Activated naive CD4-positive, alpha-beta T cell treated with anti-CD3 and anti-CD28 coated beads, Interleukin-2, amount 50 U/mL, for 16 hours (primary cell): ENCODE measurements at places on chromosomes 16 and 17.

DNA sequence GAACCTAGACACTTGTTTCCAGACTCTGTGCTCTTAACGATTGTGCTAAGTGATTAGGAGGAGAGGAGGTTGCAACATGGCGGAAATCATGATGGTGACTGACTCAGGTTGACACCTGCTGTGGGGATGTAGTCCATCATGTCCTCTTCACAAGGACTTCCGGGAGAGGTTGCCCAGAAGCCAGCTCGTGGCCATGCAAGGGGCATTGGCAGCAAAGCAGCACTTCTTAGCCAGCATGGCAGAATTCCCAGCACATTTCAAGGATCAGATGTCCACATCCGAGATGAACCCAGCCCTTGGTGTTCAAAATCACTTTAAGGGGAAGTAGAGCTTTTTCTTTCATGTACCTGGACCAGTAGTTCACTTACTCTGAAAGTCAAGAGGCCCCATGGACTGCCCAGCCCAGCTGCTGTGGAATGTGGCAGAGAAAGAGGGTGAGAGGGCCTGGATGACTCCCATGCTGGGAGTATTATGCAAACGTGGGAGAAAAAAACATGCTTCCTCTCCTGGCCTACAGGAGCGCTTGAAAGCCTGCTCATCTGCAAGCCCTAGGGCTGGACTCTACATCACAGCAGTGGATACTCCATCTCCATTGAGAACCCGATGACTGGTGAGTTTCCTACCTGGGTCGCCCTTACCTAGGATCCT is 65.5 kb downstream of the IRX6 start:
- DNase-seq, result no peak

GRCh38 chr17:55440391-55440790 is 18.8 kb upstream of the MMD start:
- DNase-seq, result no peak

DNA sequence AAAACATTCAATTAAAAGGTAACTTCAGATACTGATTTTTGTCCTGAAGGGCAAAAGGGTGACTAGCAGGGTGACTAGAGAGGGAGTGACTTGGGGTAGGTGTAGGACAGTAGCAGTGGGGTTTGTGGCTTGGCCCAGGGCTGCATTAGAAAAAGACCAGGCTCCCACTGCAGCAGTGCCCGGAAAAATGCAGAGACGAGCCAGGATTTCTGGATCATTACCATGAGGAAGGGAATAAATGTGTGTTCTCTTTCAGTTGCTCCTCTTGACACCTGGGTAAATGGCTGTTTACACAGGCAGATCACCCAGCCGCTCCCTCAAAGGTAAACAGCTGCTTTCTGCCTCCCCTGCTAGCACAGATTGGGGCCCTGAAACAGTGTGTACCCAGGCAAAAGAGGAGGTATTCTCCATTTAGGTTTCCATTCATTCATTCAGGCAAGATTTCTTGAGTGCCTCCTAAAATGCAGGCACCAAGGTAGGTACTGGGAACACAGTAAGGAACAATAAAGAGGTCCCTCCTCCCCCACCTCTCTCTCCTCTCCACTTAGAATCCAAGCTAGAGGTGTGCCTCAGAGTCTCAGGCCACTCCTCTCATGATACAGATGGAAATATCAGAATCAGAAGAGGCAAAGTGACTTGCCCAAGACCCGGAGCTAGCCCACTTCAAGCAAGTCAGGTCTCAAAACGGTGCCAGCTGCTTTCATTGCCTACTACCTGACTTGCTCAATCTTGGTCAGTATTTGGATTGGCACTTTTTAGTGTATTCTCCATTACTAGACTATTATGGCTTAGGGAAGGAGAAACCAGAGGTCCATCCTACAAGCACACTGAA is 15.2 kb upstream of the TOX3 start:
- no peak for DNase-seq

- no peak for DNase-seq
Measured at GRCh38 chr17:69331756-69332155, 4.8 kb upstream of the ABCA5 start.

DNA sequence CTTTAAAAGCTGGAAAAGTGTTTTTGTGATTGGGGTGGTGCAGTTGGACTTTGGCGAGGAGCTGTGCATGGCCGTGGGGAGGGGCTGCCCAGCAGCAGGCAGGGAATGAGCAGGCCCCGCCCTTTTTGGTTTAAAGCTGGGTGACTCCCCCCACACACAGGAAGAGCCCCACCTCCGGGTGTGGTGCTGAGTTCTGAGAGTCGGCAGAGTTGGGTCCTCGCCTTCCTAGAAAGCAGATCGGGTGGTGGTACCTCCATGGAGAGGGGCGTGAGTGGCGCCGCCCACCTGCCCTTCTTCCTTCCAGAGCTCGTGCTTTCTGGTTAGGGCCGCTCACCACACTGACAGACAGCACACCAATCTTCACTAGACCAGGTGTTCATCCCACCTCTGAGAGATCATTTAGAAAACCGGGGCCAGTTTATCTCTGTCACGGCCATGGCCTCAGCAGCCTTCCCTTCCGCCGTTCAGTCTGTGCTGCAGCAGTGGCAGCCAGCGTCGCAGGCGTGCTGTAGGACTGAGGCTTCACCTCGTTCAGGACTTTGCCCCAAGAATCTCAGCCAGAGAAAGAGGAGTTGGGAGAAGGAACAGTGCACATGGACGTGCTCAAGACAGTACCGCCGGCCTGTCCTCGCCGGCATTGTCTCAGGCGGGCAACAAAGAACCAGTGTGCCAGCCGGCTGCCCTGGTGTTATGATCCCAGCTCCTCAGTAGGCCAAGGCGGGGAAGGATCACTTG is 144.0 kb upstream of the CHMP6 start:
- peak; percentile 54 for DNase-seq

DNA sequence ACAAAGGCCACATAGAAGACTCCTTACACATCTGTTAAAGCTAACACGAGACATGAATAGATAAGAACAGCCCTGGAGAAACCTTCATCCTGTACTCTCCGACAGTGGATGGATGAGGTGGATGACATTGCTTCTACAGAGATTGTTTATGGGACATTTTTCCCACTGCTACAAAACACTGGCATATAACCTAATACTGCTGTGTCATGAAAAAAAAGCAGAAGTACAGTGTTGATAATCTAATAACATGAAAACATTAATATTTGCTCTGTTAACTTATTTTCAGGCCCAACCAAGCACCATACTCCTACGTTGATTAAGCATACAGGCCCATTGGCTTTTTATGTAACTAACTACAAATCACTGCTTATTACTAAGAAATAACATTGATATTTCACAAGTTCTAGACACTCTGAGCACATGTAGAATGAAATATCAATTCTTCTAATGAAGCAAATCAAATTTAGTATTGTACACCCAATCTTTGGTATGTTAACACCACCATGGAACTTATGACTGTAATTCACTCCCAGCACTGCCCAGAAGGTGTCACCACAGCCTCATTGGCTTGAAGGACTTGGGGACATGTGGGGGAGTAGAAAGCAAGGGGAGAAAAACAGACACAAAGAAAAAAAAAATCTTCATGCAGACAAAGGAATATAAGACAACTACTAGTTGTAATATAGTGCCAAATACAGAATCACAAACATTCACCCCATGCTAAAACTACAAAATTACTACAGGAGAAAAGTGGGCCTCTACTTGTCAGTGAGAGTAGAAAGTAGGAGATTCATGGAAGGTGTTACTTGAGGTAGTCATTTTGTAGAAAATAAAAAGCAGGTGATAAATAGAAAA is 330.0 kb upstream of the PMFBP1 start:
- peak; percentile 28 for DNase-seq

DNA sequence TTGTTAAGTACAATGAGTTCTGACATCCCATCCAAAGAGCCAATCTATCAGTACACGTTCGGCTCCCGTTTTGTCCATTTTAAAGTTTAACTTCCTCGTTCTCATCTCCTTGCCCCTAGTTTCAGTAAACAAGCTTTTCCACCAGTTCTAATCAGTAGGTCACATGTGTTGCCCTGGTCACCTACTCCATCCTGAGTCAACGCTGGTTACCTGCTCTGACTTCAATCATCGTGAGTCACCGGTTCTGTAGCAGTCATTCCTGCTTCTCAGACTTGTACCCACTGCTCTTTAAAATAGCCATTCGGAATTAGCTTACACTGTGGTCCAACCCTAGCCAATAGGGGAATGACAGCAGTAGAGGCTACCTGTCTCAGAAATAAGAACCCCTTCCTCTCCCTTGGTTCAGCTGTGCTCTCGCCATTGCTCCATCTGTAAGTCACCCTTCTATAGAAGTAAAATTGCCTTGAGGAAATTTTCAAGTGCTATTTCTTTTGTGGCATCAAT is 191.0 kb downstream of the CPPED1 start:
- DNase-seq, result no peak

DNA sequence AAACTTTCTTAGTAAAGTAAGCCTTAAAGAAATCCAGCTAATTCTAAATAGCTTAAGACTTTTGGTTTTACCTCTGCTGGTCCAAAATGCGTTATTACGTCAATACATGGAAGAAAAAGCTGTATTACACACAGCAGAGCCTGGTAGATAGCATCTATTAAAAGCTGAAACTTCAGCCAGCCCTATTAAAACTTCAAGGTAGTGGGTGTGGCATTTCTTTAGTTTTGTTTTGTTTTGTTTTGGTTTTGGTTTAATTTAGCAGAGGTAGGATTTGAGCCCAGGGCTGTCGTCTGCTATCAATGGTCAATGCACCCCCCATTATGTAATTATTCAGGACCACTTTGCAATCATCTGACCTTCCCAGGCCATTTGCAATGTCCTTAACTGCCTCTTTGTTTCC is 318.4 kb upstream of the MAF start:
- DNase-seq, result no peak
